CD4-positive, alpha-beta T cell (primary cell): ENCODE measurements at places on chromosomes 1 and 21.

- DNase-seq: no peak
- no peaks in the 10 kb centered on the region for H3K4me1 ChIP-seq
- H3K27ac ChIP-seq: no peak overlapping the region
- H3K27me3 ChIP-seq: no peaks in the 10 kb centered on the region
- no peaks in the 10 kb centered on the region for H3K36me3 ChIP-seq
Observed at GRCh38 chr1:163866564-163866963, 544.8 kb downstream of the NUF2 start.

DNA sequence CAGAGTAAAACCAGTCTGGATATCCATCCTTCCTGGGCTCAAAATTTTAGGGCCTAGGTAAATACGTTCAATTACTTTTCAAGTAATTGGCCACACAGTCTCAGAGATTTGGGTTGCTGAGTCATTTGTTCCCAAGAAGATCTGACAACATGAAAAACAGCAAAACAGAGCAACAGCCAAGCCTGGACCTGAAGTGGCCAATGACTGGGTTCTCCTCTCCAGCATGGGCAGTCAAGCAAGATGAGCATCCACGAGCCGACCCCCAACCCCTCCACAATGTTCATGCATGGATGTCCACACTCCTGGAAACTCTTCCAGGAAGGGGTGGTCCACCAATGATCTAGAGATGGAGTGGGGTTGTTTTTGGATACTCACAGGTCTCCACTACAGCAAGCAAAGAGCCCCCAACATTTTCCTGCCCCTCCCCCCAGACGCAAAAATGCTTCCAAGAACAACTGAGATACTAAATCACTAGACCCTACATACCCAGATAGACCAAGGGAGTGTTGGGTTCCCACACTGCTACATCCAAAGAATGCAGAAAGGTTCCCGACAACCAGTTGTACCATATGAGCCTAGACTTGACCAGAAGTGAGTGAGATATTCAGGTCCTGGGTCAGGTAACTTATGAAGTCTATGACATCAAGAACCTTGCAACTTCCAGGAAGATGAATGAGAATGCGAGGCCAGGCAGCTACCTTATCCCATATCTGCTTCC is 73.0 kb downstream of the CD46 start:
- H3K4me1 ChIP-seq: peaks cover 83% of the 10 kb centered on the region
- DNase-seq: no peak
- H3K27ac ChIP-seq: peak overlapping the region; percentile 95
- H3K4me3 ChIP-seq: peak overlapping the region; percentile 38

- H3K27ac ChIP-seq: no peak overlapping the region
- H3K27me3 ChIP-seq: no peaks in the 10 kb centered on the region
- no peak overlapping the region for H3K4me3 ChIP-seq
- no peaks in the 10 kb centered on the region for H3K36me3 ChIP-seq
- DNase-seq: no peak
Observed at GRCh38 chr1:91596474-91596873, 95.8 kb downstream of the CDC7 start.

- peaks cover 38% of the 10 kb centered on the region for H3K27me3 ChIP-seq
- H3K4me1 ChIP-seq: peaks cover 27% of the 10 kb centered on the region
- no peaks in the 10 kb centered on the region for H3K36me3 ChIP-seq
- H3K4me3 ChIP-seq: no peak overlapping the region
Observed at GRCh38 chr1:46547481-46548383, 3.7 kb downstream of the KNCN start.

GRCh38 chr1:156797212-156797871 is 19.3 kb downstream of the SH2D2A start:
- DNase-seq: peak; percentile 39
- H3K27me3 ChIP-seq: no peaks in the 10 kb centered on the region
- H3K4me1 ChIP-seq: peaks cover 21% of the 10 kb centered on the region
- H3K4me3 ChIP-seq: no peak overlapping the region
- no peak overlapping the region for H3K27ac ChIP-seq
- H3K36me3 ChIP-seq: peaks cover 91% of the 10 kb centered on the region

- H3K27ac ChIP-seq: no peak overlapping the region
- peak; percentile 46 for DNase-seq
- H3K4me1 ChIP-seq: peaks cover 18% of the 10 kb centered on the region
- peaks cover 17% of the 10 kb centered on the region for H3K27me3 ChIP-seq
Observed at GRCh38 chr21:25639551-25640201, 618 bp downstream of the JAM2 start.

- peaks cover 28% of the 10 kb centered on the region for H3K36me3 ChIP-seq
- no peaks in the 10 kb centered on the region for H3K4me1 ChIP-seq
- no peak for DNase-seq
- no peak overlapping the region for H3K4me3 ChIP-seq
- no peak overlapping the region for H3K27ac ChIP-seq
Observed at GRCh38 chr21:17602874-17603273, 9.8 kb downstream of the BTG3 start.

- H3K4me3 ChIP-seq: no peak overlapping the region
- no peaks in the 10 kb centered on the region for H3K27me3 ChIP-seq
- no peaks in the 10 kb centered on the region for H3K36me3 ChIP-seq
- no peak for DNase-seq
Observed at GRCh38 chr1:33365560-33365997, 44.7 kb upstream of the A3GALT2 start.

- no peaks in the 10 kb centered on the region for H3K36me3 ChIP-seq
- no peak for DNase-seq
- H3K27ac ChIP-seq: no peak overlapping the region
- no peaks in the 10 kb centered on the region for H3K27me3 ChIP-seq
- no peaks in the 10 kb centered on the region for H3K4me1 ChIP-seq
- no peak overlapping the region for H3K4me3 ChIP-seq
Observed at GRCh38 chr1:178282949-178283367, 189.1 kb downstream of the RASAL2 start.

DNA sequence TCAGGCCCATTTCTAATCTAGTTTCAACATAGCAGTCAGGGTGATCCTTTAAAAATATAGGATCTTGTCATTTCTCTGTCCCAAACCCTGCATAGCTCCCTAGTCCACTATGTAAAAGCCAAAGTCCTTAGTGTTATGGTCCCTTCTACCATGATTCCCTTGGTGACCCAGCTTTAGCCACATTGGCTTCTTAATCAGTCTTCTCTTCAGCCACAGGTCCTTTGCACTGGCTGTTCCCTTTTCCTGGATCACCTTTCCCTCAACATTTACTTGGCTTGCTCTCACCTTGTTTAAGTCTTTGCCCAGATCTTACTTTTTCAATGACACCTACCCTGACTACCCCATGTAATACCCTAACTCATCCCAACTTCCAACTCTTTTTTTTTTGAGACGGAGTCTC is 11.7 kb upstream of the FUCA1 start:
- no peaks in the 10 kb centered on the region for H3K36me3 ChIP-seq
- no peak overlapping the region for H3K4me3 ChIP-seq
- peaks cover 5% of the 10 kb centered on the region for H3K27me3 ChIP-seq
- DNase-seq: no peak
- no peaks in the 10 kb centered on the region for H3K4me1 ChIP-seq

DNA sequence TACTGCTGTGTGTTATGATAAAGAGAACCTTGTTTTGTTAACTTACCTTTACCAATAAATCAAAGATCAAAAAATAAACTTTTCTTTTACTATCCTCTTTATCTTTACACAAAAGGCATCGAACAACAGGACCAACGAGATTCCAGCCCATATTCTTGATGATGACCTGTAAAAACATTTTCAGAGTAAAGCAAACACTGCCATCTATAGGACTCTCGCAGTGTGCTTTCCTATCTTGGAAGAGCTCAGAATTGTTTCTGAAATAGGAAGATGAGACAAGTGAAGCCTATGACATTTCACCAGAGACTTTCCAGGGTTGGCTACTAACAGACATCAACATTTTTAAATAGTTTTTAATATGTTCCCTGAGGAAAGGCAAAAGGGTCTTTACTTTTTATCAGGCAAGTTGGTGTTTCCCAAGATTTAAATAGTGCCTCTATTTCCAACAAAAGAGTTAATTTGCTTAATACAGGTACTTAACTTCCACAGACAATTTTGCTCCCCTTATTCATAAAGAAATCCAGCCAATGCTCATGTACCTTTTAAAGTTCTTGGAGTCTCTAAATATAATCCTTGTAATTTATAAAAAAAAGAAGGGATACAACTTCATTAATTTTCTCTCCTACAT is 7.3 kb downstream of the GLMN start:
- H3K27me3 ChIP-seq: no peaks in the 10 kb centered on the region
- no peak for DNase-seq

DNA sequence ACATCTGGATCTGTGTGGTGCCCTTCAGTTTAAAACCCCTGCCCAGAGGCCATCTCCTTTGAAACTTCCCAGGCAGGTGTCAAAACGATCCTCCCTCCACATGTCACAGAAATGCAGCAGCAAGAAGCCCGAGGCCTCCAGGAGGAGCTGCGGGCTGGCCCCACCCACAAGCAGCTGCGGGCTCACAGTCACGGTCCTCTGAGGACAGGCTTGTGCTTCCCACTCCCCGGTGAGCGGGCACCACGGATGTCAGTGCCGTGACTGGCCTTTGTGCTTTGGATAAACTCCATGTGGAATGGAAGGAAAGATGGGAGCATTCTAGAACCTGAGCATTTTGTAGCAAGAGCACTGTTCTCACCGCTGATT is 65.8 kb downstream of the SIK1 start:
- no peaks in the 10 kb centered on the region for H3K36me3 ChIP-seq
- peaks cover 30% of the 10 kb centered on the region for H3K4me1 ChIP-seq
- no peak overlapping the region for H3K4me3 ChIP-seq

- DNase-seq: no peak
- no peaks in the 10 kb centered on the region for H3K27me3 ChIP-seq
- no peaks in the 10 kb centered on the region for H3K4me1 ChIP-seq
Observed at GRCh38 chr1:166379447-166379846, 212.6 kb upstream of the FAM78B start.

DNA sequence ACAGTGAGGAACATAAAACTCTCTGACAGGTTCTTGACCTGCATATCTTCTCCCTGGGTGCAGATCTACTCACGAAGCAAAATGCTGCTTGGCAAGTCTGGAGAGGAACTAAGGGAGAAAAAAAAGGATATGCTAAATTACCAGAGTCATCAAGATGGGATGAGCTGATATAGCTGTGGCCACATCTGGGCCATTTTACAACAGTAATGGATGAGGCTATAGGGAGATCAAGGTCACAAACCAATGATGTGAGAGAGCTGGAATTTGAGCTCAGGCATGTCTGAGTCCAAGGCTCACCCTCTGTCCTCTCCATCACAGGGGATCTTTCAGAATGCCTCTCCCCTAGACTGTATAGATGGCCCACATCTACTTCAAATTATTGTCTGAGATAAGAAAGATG is 26.2 kb downstream of the ZMYND12 start:
- H3K36me3 ChIP-seq: no peaks in the 10 kb centered on the region
- no peaks in the 10 kb centered on the region for H3K27me3 ChIP-seq
- no peak overlapping the region for H3K4me3 ChIP-seq
- H3K27ac ChIP-seq: no peak overlapping the region

GRCh38 chr1:29783508-29784275 is 547.4 kb downstream of the PTPRU start:
- no peak overlapping the region for H3K27ac ChIP-seq
- H3K4me3 ChIP-seq: no peak overlapping the region
- no peaks in the 10 kb centered on the region for H3K4me1 ChIP-seq
- no peak for DNase-seq

GRCh38 chr1:172399756-172400721 is 20.4 kb upstream of the C1orf105 start:
- no peak overlapping the region for H3K4me3 ChIP-seq
- H3K36me3 ChIP-seq: no peaks in the 10 kb centered on the region
- no peaks in the 10 kb centered on the region for H3K27me3 ChIP-seq
- no peak overlapping the region for H3K27ac ChIP-seq
- peaks cover 9% of the 10 kb centered on the region for H3K4me1 ChIP-seq

DNA sequence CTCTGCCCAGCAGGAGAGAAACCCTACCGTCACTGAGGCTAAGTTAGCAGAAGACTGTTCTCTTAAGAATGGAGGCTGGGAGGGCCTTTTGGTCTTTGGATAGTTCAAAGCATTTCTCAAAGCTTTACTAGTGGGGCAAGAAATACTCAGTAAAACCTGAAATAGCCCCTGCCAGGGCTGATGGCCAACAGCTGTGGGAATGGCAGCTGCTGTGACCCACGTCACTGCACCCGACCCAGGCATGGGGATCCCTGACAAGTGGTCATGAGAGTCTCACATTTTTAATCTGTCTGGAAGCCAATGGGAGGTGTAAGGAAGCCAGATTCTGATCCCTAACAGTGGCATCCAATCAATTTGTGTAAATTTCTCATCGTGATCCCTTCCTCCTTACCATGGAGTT is 44.5 kb upstream of the ENAH start:
- DNase-seq: no peak
- H3K27me3 ChIP-seq: no peaks in the 10 kb centered on the region
- no peaks in the 10 kb centered on the region for H3K36me3 ChIP-seq
- H3K4me3 ChIP-seq: no peak overlapping the region
- no peak overlapping the region for H3K27ac ChIP-seq
